ENCODE measurements at places on chromosomes 2 and 18.

GRCh38 chr2:225137971-225138370 lies 95.7 kb upstream of the DOCK10 start:
- no peak for DNase-seq

- DNase-seq = no peak
Measured at GRCh38 chr2:129491308-129491707, 488.2 kb upstream of the RAB6C start.

DNA sequence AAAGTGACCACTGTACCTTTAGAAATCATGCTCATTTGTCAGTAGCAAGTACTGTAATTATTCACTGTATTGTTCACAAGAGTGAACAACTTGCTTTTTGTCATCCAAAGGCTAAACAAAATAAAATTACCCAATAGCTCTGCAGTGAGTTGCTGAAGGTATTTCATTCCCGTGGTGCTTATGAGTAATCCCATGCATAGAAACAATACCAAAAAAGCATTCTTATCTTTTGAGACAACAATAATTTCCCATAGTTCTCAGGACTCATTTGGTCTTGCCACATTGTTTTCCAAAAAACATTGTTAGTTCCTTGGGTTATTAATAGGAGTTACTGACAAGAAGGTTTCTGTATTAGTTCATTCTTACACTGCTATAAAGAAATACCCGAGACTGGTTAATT lies 503.2 kb upstream of the FAM98A start:
- no peak for DNase-seq

GRCh38 chr2:100291152-100291970 lies 30.9 kb downstream of the LONRF2 start:
- no peak for DNase-seq

- DNase-seq = no peak
Measured at GRCh38 chr2:195600778-195601177, 56.2 kb upstream of the SLC39A10 start.

DNA sequence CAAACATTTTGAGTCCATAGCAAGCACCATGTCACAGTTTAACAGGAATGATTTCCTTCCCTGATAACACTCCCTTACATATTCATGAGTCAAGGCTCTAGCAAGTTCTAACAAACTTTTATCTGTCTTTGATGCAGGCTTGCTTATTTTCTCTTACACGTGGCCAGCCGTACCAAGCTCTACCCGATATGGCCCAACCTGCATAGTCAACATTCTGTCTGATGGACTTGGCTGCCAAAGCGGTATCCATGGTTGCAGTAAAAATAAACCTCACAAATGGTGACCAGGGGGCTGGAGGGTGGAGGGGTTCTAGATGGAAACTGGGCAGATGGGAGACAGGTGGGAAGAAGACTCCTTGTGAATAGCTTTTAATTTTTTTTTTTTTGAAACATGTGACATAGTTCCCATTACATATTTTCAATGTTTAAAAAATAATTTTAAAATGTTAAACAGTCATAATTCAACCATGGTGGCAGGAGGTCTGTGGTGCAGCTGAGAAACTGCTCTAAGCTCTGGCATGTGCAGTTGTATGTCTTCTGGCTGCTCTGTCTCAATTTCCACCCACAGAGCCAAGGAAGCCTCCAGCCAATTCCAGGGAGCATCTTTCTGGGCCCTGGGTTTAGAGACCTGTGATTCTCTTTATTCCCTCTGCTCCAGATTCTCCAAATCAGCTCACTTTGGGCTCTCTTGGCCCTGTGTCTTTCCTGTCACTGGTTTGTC lies 20.7 kb upstream of the CXCR1 start:
- peak; percentile 74 for DNase-seq

DNA sequence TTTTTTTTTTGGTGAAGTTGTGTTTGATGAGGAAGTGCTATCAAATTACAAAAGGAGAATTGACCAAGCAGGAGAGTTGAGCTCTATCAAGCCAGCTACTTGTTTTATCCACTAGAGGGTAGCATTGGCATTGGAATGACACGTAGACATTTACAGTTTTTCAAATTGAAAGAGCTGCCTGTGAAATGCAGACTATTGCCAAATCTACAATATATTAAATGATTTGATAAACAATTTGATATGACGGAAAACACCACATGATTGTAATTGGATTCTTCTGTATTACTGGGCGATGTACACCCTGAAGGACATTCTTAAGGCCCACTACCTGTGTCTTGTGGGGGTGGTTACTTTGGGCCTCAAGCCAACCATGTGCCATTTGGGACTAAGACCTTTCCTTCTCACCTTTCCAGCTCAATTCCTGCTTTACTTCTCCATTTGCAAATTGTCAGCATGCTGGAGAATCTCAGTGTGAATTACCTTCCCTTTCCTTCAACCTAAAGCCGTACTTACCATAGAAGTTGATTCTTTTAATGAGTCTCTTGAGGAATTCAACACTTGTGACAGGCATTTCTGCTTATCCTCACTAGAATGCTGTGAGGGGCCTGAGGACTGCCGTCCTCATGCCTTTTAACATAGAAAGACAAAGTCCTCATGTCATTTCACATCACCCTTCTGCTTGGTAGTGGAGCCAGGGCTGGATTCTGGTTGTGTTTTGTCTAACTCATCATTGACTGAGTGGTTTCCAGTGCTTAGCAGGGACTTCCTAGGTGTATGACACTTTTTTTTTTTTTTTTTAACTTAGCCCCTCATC lies 134.8 kb upstream of the THUMPD2 start:
- DNase-seq = peak; percentile 79

DNA sequence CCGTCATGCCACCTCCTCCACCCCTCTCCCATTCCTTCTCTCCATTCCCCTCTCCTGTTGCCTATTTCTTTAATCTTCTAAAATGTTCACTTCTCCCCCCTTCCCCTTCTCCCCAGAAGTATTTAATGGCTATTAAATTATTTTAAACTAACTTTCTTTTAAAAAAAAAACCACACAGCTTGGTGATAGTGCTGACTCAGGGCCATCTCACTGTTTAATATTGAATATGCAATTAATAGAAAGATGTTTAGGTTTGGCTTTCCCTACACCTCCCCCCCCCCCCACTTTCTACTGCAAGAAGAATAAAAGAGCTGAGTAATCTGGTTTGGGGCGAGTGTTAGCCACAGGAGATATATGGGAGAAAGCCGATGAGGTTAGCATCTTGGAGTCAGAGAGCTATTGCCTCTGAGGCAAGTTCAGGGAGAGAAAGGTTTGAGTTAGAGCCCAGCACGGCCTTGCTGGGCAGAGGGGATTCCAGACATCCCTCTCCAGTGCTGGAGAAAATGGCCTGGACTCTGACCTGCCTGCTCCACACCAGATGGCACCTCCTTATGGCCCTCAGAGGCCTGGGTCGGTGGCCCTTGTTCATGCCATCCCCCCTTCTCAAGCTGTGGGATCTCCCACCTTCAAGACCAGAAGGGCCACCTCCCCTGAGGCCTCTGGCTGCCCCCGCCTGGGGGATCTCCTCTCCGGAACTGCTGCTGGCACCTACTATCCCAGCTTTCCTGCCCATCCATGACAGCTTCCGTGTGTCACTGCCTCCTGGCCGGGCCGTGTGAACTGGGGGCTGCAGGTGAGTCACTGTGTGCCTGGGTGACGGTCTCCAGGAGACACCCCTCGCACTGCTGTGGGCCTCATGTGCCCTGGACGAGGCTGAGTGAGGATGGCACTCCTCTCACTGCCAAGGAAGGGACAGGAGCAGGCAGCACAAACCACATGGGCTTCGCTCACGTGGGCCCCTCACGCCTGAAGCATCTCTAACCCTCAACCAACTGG lies 246.9 kb downstream of the CELF4 start:
- DNase-seq = no peak

- no peak for DNase-seq
Measured at GRCh38 chr2:213101692-213102460, 49.5 kb downstream of the IKZF2 start.

DNA sequence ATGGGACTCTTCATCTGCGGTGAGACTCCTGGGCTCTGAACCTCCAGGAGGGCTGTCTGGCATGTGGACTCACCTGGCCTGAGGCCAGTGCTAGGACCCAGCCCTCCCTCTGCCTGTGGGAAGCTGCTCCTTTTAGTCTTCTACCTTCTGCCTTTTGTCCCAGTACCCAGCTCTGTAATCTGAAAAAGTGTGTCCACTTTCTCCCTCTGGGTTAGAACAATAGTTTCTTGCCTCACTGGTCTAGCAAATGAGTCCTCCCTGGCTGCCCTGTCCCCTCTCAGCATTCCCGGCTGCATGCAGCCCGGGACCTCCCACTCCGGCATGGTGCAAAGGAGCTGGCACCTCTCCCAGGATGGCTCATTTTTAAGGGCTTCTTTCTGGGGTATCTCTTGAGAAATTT lies 25.9 kb downstream of the GKN2 start:
- no peak for DNase-seq

GRCh38 chr2:45836740-45837139 lies 185.3 kb downstream of the PRKCE start:
- DNase-seq = no peak

GRCh38 chr2:50241282-50241681 lies 790.6 kb downstream of the NRXN1 start:
- DNase-seq = no peak

DNA sequence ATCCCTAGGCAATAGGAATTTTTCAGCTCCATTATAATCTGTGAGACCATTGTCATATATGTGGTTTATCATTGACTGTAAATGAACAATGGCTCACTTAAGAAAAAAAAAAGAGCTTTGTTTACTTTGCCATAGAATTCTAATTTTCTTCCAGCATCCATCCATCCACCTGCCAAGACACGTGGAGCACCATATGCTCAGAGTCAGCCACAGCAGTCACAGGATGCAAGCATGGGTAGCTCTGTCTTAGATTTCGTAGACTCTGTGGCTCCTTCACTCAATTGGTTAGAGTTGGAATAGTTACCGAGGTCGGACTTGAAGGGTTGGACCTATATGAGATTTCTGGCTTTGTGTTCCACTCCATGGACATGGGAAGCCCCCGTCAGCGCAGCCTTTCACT lies 75.6 kb downstream of the COA5 start:
- DNase-seq = no peak

DNA sequence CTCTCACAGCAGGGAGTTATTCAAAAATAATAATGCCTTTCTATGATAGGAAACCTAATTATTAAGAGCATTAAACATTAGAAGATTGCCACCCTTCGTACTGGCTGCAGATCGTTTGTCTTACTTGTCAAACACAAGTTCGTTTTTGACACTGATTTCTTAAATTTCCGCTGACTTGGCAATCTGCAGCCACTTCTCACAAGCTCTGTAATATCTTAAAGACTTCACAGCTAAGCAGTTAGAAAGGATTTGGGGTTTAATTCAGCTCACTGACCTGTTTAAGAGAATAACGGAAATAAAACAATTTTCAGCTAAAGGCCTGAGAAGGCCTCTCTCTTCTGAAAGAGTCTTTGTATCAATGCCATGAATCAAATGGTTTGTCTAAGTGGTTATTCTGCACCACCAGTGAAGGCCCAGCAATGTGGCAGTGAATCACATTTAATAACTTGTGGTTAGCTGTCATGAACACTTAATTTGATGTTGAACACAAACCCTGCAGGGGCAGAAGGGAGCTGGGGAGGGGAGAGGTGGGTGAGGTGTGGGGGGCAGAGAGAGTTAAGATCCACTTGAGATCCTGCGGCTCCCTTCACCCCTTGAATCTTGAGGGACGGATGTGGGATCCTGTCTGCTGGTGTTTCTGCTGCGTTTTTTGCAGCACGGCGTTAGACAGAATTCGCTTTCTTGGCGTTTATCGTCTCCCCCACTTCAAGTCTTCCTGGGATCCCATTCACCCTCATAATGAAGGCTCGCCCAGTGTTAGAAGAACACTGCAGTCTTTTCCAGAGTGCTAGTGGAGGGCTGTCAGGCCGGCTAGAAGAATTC lies 145.4 kb upstream of the SATB2 start:
- no peak for DNase-seq

DNA sequence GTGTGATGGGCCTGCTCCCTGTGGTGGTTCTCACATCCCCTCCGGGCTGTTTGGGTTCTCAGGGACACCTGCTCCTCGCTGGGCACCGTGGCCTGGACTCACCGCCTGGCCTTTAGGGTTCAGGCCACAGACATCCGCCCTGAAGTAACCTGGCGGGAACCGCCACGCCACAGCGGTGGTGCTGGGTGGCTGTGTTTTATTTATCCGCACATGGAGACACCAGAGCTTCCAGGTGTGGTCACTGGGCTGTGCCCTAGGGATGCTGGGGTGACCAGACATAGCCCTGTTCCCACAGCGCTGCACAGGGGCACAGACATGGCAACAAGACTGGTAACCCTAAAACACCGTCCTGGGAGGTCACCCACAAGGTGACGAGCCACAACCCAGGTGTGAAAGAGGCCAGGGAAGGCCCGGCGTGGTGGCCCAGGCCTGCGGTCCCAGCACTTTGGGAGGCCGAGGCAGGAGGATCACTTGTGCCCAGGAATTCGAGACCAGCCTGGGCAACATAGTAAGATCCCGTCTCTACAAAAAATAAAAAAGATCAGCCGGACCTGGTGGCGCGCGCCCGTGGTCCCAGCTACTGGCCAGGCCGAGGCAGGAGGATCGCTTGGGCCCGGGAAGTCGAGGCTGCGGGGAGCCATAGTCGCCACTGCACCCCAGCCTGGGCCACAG lies 649 bp upstream of the HSBP1L1 start:
- DNase-seq = no peak

- DNase-seq = no peak
Measured at GRCh38 chr18:24674605-24675004, 214.2 kb downstream of the HRH4 start.

DNA sequence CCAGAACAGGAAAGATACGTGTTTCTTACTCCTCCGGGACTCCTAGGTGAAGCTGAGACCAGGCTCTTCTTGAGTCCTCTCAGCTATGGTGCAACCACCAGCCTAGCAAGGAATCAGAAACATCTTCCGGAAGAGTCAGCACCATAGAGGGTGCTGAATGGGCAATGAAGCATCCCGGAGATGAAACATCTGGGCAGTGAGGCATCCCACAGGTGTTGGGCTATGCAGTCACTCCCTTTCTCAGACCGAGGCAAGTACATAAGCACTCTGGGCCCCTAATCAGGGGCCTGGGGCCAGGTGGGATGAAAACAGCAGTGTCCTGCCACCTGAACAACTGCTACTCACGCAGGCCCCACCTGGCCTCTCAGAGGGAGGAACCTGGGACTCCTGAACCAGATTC lies 1.4 kb upstream of the CAPN10 start:
- DNase-seq = no peak

DNA sequence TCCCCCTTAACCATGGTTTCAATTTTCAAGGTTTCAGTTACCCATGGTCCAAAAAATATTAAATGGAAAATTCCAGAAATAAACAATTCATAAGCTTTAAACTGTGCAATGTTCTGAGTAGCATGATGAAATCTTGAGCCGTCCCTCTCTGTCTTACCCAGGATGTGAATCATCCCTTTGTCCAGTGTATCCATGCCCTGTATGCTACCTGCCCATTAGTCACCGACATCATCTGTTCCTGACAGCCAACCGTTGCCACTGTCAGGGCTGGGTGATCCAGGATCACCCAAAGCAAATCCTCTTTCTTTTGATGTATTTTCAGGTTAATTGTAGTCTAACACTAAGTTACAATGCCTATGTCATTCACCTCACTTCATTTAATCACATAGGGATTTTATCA lies 15.7 kb upstream of the OLA1 start:
- no peak for DNase-seq

DNA sequence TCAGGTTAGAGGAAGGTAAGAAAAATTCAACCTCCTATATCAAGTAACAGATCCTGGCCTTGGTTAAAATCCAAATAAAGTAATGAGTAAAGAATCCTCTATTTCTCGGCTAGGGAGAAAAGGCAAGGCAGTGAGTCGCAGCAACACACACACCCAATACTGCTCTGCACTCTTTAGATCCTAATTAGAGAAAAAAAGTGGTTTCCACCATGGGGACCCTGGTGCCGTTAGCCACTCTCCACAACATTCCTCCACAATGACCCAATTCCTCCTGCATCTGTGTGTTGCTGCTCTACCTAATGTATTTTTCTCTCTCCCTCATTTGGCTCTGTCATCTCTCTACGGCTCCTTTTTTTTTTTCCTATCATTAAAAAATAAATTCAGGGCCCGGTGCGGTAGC lies 462.7 kb downstream of the METTL4 start:
- peak; percentile 19 for DNase-seq

Data from muscle of arm (tissue), 14 donors.